NT2/D1 (cell line): ENCODE measurements at places on chromosomes 3 and 15.
A peak's percentile ranks its signal among the peaks of the same experiment; 100 is the strongest.

GRCh38 chr3:185552358-185552877 lies at the start of gene LIPH:
Gene LIPH (minus strand): TSS chr3:185552588. CDS start chr3:185552471, 117 bp downstream.
- DNase-seq, result no peak

GRCh38 chr15:39127925-39128617 lies 452.8 kb upstream of the THBS1 start:
- DNase-seq, result peak; percentile 42

DNA sequence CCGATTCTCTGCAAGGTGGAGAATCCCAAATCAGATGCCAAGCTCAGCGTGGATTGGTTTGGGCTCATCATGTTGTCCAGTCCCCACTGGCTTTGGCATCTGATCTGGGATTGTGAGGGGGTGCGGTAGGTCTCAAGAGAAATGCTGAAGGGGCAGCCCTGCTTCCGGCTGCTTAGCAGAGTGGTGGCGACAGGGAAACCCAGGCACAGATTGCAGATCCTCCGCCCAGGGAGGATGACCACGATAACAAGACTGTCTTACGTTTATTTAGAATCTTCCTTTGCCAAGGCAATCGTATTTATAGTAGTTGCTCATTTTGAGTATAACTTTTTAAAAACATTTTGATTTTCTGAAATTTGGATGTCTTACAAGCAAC lies 61.1 kb downstream of the SLC12A8 start:
- DNase-seq, result no peak

DNA sequence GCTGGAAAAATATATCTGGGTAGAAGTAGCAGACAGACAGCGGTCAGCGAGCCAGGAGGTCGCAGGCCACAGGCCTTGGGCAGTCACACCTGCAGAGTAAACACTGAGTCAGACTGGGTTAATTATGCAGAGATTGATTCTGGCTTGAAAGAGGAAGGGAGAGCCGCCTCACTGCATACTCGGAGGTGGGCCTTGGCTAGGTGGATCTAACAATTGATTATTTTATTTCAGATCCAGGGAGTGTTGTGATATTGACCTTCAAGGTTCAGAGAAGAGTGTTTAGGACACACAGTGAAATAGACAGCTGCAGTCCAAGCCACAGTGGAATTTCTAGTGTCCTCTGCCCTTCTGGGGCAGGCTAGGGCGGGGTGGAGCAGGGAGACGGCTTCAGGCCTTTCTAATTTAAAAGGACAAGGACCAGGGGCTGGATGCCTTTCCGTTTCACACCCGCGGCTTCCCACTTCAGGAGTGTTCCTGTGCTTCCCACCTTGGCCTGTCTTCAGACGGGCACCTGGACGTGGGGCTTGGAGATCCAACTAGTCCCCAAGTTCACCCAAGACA lies 237.3 kb downstream of the XXYLT1 start:
- no peak for DNase-seq

DNA sequence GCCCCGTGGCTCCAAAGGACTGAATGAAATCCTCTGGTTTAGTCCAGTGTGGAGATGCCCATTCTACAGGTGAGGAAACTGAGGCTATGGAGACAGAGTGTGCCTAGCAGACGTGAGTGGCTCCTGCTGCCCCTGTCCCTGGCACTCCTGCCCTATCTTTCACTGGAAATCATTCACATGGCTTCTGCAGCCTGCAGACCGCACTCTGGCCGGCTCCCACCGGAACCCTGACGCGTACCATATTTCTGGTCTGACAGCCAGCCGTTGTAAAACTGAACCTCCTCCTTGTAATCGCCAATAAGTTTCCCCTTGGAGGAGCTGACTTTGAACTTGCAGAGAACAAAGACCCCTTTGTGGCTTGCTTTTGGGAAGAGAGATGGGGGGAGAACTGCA lies 136.5 kb downstream of the CHSY1 start:
- no peak for DNase-seq

GRCh38 chr3:184349563-184350470 lies 11.6 kb downstream of the CLCN2 start:
- DNase-seq, result no peak

- no peak for DNase-seq
Observed at GRCh38 chr3:45679805-45680204, 9.4 kb upstream of the SACM1L start.

- DNase-seq, result no peak
Observed at GRCh38 chr3:12301031-12301430, 12.2 kb downstream of the PPARG start.

DNA sequence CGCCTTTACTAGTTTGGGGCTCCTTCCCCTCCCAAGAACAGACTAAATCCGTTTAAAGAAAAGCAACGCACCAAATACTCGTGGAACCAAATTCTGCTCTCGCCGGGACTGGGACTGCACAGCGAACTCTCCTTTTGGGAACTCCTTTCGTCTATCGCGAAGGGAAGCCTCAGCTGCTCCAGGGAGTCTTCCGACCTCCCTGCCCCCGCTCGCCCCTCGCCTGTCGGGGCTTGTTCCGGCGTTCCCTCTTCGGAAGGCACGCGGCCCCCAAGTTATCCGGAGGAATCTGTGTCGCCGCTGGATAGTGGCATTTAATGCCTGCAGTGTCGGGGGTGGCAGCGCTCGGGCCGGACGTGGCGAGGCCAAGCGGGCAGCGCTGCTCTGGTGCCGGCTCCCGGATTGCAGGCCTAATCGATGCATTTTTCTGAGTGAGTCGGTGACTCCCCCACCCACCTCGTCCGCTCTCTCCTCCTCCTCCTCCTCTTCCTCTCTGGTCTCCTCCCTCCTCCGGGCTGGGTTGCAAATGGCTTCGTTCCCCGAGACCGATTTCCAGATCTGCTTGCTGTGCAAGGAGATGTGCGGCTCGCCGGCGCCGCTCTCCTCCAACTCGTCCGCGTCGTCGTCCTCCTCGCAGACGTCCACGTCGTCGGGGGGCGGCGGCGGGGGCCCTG lies at the start of gene TRIM71:
Gene TRIM71 (plus strand): TSS at position 440 of the 671 bp plus-strand sequence. CDS start 84 bp downstream, at position 524.
- no peak for DNase-seq

GRCh38 chr3:40137591-40138295 lies 171.8 kb upstream of the EIF1B start:
- no peak for DNase-seq

DNA sequence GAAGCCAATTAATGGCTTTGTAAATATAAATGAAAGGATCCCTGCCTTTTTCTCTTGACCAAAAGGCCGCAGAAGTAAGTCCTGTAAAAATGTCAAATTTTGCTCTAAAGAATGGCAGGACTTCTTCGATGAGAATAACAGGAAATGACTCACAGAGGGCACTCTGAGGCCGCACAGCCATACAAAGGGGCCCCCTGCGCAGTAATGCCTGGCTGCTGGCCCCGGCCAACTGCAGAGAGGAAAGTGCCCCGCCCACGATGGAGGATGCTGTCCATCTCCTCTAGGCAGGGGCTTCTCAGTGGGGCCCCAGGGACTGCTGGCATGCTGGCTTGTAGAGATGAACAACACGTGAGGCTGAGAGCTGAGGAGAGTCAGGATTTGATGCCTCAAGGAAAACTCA lies 18.1 kb upstream of the SCN10A start:
- DNase-seq, result peak; percentile 68

DNA sequence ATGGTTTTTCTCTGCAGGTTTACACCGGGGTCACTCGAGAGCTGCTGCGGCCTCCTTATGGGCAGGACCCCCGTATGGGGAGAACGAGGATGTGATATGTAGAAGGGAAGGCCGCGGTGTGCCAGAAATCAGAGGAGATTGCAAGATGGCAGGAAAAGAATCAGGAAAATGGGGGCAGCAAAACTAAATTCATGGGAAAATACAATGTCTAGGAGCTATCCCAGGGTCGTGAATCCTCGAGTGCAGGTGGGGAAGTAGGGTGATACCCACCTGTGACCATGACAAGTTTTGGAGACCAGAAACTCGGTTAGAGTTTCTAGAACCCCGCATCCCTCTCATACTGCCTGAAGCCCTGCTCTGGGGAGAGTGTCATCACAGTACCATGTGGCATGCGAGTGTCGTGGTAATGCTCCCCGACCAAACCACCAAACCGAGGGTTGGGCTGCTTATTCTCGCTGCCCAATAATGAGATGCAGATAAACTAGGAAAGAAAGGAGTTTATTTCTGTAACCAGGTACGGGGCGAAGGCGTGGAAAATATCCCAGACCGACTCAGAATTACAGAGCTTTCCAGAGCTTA lies 781 bp downstream of the TRNT1 start:
- DNase-seq, result no peak

DNA sequence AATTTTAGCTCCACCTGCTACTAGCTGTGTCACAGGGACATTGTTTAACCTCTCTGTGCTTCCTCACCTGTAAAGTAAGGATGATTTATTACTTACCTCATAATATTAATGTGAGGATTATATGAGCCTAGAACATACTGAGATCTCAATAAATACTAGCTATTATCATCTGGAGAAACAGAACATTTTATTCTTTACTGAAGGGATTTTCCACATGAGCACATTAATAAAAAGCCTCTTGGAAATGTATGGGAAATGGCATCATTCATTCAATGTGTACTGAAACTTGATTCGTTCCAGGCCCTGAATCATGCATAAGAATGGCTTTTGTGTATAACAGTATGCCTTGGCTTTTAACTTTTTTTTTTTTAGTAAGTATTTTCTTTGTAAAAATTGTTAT lies 11.0 kb upstream of the CEMIP start:
- no peak for DNase-seq

- no peak for DNase-seq
Observed at GRCh38 chr3:21587894-21588293, 163.1 kb downstream of the ZNF385D start.

DNA sequence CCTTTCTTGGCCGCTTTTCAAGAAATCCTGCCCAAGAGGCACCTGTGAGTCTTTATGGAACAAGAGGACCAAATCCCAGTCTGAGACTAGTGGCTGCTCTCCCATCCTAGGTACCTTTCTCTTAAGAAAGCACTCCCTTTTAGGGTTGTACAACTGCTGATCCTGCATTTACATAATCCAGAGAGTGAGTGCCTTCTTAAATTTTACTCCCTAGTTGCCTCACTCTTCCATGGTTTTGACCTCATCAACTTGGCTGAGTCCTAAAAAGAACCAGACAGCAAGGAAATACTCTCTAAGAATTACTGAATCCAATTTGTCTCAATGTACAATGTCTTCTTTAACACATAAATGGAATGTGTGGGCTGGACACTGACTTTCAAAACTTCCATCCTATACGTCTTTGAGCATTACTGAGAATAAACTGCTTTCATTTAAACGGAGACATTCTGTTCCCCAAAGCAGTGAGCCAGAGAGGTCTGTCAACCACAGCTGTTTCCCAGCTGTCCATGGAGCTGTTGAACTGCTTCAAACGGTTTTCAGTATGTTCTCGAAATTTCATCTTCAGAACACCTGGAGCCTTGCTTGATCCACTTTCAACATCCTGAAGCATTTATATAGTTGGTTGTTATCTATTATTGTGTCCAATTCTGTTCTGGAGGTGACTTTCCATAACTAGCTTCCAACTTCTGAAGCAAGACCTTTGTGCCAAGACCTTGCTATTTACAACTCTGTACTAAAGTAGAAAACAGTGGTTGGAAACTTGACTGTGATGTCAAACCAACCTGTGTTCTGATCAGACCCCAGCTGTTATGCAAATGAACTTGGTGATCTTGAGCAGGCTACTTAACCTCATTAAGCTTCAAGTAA lies 179.1 kb downstream of the SLC9A9 start:
- no peak for DNase-seq

DNA sequence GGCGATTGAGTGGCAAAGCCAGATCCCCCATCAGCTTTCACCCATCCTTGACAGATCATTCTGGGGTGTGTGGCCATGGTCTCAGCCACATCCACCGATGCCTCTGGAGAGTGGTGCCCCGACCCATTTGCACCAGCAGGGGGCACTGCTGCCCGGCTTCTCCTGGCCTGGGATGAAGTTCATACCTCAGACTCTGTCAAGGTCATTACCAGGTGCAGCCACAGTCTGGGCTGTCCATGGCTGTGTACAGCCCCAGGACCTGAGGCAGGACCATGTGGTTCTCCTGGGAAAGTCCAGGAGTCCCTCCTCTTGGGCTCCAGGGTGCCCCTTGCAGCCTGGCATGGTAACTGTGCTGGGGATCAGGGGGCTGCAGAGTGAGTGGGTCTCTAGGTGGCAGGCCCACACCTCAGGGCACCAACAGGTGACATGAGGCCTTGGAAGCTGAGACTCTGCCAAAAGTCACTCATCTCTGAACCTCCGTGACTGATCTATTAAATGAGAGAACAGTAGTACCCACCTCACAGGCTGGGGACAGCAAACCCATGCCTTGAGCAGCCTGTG lies 67.2 kb downstream of the CACNA2D2 start:
- DNase-seq, result peak; percentile 42

DNA sequence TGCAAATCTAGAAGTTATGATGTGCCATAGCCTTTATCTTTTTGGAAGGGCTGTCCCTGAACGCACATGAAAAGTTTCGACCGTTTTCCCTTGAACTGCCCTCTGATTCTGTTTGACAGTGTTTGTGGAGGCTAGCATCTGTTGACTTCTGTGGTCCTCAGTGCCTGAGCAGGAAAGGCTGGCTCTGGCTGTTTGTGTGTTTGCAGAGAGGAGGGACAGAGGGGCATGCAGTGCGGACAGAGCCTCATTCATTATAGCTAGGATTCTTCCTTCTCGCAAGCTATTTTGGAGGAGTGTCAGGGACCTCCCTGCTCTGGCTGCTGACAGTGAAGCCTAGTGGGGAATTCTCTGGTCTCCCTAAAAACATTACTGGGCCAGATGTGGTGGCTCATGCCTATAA lies 64.5 kb downstream of the CDAN1 start:
- no peak for DNase-seq

DNA sequence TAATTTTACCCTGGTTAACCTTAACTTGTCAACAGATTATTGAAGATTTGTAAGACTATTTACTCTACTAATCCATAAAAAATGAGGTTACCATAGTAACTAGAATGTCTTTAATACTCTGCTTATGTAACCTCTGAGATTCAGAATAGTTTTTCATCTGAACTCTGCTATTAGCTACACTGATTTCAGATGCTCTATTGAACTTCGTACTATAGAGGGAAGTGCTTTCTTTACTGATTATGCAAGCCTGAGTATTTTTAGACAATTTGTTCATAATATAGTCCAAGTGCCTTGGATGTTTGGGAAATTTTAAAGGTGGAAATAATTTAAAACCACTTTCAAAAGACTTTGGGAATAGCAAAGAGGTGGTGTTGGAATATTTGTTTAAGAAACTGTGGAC lies 107.9 kb upstream of the GBE1 start:
- no peak for DNase-seq

DNA sequence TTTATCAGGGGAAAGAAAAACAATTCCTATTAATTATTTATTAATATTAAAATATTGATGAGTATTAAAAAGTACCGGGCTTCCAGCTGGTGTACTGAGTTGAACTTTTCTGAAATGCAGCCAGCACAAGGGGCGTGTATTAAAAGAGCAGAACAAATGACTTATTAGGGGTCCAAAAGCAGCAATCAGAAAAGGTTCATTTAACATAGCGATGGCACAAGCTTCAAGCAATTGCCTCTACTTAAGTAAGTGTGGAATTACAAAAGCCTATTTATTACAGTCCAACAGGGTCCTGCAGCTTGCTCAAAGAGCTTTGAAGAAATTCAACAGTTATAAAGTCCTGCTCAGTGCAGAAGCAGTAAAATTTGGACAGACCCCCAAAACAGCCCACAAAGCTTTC lies 285.6 kb downstream of the EPHA3 start:
- DNase-seq, result no peak

DNA sequence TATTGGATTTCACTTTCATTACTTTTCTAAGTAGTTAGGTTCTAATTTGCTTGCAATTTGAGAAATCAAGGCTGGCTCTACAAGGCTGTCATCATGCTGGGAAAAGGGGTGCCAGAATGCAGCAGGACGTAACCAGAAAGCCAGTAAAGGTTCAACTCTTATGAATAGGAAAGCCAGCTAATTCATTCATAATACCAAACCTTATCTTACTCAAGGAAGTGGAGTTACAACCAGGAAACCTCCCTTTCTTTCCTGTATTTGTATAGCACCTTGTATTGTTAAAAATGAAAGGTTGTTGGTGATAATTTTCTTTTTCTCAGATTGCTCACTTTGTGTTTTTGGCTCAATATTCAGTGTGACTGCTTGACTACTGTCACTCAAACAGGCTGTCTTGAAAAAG lies 109.4 kb downstream of the FILIP1L start:
- no peak for DNase-seq
